ENCODE measurements at places on chromosomes 3 and 15. TPM values are rescaled to one million over a fixed set of nuclear protein-coding genes. Genes with fewer than 3 reads are reported as not detected.

AADAC gene
- total RNA-seq = 0.34 TPM

MYZAP gene
- 11.0 TPM for total RNA-seq

DNA sequence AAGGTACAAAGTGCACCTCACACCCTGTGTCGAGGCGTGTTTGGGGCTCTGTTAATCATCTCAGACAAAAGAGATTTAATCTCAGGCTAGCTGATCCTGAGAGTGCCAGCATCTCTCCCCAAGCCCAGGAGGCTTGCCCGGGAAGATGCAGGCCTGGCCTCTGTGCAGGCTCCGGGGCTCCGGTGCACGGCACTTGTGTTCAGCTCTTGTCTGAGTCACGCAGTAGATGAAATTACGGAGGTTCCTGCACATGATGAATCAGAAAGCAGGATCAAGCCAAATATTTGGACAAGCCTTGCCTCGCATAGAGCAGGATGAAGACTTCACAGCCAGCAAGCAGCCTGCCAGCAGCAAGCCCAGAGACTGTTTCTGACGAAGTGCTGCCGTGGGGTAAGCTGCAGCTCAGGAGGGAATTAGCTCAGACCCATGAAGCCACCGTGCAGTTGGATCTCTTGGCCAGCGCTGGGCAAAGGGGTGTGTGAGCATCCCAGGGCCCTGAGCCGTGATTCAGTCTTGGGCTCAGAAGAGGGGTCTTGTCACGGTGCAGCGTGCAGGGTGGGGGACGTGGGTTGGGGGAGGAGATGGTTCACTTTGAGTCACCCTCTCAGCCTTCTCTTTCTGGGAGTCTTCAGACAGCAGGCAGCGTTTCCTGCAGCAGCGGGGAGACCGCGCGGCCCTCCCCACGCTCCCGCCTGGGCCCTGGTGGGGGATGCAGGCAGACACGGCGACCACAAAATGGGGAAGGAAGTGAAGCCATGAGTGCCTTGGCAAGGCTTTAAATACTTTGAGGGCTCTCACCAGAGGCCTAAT lies 89.2 kb upstream of the MEF2A start:
- H3K4me3 ChIP-seq = no peak overlapping the region
- H3K27ac ChIP-seq = no peak overlapping the region
- no peaks in the 10 kb centered on the region for H3K27me3 ChIP-seq
- no peak for DNase-seq

CHST13 gene
- total RNA-seq = not detected

- H3K36me3 ChIP-seq = no peaks in the 10 kb centered on the region
- H3K27ac ChIP-seq = no peak overlapping the region
- peaks cover 4% of the 10 kb centered on the region for H3K27me3 ChIP-seq
- no peak for DNase-seq
Observed at GRCh38 chr3:179969525-179969924, 67.2 kb downstream of the PEX5L start.
